ENCODE measurements at places on chromosomes 4 and X.

DNA sequence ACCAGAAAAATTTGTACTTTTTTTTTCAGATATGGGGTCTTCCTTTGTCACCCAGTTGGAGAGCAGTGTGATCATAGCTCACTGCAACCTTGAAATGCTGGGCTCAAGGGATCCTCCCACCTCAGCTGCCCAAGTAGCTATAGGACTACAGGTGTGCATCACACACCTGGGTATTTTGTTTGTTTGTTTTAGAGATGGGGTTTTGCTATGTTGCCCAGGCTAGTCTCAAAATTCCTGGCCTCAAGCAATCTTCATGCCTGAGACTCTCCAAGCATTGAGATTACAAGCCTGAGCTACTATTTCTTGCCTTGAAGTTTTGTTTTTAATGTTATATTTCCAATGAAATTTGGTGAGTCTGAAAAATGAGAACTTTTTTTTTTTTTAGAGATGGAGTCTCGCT is 847.8 kb downstream of the TRIML1 start:
- DNase-seq: no peak

DNA sequence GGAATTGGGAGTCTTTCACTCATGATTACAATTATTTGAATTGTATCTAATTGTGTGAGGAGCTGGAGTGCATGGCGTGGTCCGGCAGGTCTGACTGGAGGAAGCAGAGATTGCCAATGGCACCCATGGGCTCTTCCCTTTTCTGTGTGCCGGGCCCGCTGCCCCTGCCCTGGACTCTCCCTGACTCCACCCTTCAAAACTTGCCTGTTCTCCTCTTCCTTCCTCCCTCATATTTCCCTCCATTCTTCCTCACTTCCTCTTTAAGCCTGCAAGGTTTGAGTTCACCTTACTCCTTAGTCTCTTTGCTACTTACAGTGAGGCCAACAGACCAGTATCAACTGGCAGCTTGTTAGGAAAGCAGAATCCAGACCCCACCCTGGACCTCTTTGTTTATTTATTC is 6.5 kb upstream of the STBD1 start:
- no peak for DNase-seq

DNA sequence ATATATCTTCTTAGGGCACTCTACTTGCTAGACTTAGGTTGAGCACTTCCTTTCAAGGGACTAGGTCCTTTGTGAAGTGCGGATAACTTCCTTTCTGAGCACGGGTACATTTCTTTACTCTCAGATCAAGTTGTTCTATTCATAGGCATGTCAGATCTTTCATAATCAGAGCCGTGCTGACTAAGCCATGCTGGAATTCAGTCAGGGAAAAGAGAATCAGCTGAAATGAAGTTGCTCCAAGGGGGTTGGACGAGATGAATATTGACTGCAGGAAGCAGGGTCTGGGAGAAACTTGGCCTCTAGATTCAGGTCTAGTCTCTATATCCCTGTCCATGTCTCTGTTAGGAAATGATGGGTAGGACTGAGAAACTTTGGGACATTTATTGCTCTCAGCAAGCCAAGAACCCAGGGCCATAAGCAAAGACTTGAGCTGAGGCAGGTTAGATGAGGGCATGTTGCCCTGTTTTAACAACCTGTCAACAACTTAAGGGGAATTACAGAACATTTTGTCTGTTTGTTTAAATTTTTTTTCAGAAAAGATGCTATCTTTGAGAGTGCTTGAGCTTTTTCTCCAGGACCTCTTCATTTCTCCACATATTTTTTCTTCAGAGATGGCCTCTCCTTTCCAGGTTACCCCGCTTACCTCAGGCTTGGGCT is 28.3 kb downstream of the AREG start:
- DNase-seq: peak; percentile 63

- DNase-seq: no peak
These were observed 1102.0 kb downstream of the C4orf33 start for GRCh38 chr4:130197946-130198345.

GRCh38 chr4:54400802-54401201 is 171.7 kb downstream of the PDGFRA start:
- peak; percentile 20 for DNase-seq

GRCh38 chr4:68416591-68416990 is 30.7 kb upstream of the TMPRSS11E start:
- DNase-seq: no peak

DNA sequence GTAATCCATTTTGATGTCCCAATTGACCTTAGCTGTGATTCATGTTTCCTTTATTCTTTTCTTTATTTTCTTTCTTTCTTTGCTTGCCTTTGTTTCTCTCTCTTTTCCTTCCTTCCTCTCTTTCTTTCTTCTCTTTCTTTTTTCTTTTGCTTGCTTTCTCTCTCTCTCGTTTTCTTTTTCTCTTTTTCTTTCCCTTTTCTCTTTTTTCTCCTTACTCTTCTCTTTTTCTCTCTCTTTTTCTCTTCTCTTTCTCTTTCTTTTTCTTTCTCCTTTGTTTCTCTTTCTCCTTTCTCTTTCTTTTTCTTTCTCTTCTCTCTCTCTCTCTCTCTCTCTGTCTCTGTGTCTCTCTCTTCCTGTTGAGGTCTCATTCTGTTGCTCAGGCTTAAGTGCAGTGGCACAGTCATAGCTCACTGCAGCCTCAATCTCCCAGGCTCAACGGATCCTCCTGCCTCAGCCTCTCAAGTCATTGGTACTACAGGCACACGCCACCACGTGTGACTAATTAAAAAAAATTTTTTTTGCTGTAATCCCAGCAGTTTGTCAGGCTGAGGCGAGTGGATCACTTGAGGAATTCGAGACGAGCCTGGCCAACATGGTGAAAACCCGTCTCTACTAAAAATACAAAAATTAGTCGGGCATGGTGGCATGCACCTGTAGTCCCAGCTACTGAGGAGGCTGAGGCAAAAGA is 8.0 kb upstream of the DHRSX start:
- no peak for DNase-seq

DNA sequence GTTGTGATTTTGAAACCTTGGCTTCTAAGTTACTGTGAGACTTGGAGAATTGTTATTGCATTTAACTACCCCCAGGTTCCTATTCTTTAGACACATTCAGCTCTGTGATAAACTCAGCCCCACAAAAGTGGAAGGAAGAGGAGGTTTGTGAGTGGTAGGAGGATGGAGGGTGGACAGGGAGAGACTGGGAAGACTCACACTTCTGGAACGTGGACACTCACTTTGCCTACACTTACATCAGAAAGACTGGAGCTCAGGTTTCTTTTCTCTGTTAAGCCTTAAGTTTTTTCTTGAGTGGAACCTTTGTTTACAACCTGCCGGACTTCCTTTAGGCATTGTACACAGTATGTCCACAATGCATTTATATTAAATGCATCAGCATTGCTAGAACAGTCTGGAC is 99.0 kb downstream of the AREG start:
- peak; percentile 72 for DNase-seq

DNA sequence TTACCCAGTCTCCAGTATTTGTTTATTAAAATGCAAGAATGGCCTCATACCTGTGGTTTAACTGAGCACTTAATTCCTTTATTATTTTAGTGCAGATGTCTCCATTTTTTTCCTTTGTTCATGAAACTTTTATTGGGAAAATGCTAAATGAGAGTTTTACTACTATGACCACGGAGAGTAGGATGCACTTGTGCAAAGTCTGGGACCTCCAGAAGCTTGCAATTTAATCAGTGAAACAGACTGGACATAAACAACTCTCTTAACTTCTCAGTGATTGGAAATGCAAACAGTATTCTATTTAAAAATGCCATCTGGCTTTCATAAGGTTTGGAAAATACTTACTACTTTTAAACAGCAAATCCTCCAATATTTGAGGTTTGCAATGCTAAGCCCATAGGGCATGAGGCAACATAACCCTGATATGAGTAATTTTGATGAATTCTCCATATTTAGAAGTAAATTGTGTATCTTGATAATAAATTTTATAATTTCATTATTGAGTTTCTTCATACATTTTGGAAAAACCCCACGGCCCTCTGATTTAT is 718.7 kb upstream of the MAGEB2 start:
- no peak for DNase-seq

- no peak for DNase-seq
These were observed 260.5 kb upstream of the ANXA10 start for GRCh38 chr4:167831855-167832254.

DNA sequence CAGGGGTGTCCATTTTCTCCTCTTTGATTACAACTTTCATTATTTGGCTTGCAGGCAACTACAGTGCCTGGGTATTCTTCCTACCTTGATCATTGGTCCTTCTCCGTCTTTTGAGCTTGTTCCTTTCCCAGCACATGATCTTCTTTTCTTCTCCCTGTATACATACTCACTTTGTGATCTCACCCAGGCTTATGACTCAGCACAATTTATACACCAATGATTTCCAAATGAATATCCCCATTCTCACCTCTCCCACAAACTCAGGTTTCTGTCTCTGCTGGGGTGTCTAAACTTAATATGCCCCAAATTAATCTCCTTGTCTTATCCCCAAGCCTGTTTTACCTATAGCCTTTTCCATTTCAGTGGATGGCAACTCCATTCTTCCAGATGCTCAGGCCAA is 19.5 kb upstream of the C4orf54 start:
- no peak for DNase-seq

GRCh38 chr4:166941629-166942028 is 292.7 kb downstream of the SPOCK3 start:
- DNase-seq: no peak

DNA sequence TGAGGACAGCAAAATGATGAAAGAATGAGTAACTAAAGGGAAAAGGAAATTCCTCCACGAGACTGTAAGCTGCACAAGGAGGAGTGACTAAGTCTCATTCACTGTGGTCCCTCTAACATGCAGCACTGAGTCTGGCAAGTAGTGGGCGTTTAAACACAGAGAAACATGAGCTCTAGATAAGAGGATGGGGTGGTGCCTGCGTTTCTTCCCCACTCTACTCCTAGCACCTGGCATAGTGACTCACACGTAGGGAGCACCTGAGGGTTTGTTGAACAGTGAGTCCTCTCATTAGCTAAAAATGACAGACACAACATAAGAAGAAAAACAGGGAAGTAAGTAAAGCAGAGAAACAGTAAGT is 105.8 kb upstream of the CBR4 start:
- peak; percentile 89 for DNase-seq

- no peak for DNase-seq
These were observed 7.9 kb downstream of the ASMTL start for GRCh38 chrX:1444561-1445500.

DNA sequence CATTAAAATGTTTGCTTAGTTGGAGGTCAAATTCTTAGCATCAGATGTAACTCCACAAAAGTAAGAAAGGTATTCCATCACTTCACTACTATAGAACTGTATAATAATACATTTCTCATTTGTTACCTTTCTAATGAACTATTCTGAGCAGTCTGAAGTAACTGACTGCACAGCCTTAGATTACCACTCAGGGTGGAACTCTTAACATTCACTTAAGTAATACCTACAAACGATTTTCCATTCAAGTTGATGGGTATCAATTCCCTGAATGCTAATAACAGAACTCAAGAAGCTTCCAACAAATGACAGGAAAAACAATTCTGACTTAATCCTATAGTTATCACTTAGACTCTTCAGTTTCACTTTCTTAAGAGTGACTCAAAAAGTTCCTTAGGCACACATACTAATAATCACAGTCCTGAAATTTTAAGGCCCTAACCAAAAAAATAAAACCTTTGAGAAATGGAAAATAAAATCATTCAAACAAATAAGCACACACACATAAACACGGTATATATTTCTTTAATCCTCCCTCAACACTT is 20.9 kb downstream of the HNRNPD start:
- no peak for DNase-seq

DNA sequence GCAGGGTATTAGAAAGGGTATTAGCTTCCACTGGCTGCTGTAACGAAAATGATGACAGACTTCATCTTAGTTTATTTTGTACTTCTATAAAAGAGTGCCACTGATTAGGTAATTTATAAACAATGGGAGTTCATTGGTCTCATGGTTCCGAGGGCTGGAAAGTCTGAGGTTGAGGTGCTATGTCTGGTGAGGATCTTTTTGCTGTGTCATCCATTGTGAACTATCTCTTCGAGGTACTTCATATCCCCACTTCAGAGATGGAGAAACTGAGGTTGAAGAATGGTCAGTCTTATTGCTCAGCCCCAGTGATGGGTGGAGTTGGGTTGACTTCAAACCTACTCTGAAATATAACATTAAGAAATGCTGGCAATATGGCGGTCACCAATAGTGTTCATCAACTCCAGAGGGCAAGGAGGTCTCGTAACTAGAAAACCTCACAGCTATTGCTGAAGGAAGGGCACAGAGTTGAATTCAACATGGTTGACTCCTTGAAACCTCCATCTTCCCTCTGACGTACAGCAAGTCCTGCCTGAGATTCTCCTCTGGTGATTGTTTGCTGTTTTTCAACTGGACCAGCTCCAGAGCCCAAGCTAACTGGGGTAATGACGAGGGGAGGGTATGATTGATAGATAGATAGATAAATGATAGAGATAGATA is 53.6 kb upstream of the SHOX start:
- DNase-seq: no peak

DNA sequence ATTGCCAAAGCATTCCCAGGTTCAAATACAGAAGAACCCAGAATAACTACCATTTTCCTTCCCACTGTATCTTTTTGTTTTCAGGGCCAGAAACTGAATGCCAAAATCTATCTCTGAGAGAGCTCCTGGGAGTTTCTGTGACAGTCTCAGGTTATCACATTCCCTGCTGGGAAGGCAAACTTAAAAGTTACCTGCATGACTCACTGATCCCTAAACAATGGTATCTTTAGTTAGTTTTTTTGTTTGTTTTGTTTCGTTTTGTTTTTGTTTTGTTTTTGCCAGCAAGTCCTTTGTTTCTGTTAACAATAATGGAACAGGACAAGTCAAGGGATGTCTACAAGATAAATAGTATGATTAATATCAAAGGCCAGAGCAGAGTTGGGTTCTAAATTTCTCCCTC is 34.3 kb downstream of the PAPSS1 start:
- DNase-seq: no peak

GRCh38 chr4:55348466-55348865 is 2.4 kb downstream of the SRD5A3 start:
- no peak for DNase-seq

GRCh38 chrX:155747520-155747919 is 133.6 kb upstream of the VAMP7 start:
- no peak for DNase-seq

DNA sequence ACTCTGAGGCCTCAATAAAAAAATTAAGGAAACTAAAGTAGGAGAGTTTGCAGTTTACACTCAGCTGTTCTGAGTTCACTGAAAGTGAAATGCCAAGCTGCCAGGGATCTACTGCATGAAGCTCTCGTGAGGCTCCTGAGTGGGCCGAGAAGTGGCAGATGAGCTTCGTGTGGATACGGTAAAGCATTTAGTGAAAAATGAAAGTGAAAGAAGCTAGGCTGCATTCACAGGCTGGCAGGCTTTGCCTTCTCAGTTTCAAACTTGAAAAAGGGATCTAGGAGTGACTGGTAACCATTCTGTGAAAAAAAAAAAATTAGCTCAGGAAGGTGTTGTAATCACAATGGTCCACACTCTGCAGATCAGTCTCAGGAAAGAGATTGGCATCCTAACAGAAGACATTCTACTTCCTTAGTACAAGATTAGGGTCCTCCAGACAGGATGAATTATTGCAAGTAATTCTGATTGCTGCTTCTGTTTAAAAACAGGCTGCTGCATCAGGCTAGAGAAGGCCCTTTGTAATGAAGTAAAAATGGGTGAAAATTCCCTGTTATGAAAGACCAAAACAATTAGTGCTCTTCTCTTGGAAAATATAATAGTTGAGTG is 679.9 kb downstream of the RPA4 start:
- peak; percentile 13 for DNase-seq

- DNase-seq: no peak
These were observed 40.0 kb downstream of the NELFA start for GRCh38 chr4:1968686-1969295.
